Gastrocnemius medialis (tissue), 4 donors: ENCODE measurements at places on chromosomes 12 and 14. TPM values are rescaled to one million over a fixed set of nuclear protein-coding genes. Genes with fewer than 3 reads are reported as not detected.

SERPINA1 gene
- 0.56 TPM for total RNA-seq

- peak; percentile 85 for DNase-seq
These were observed 13.4 kb downstream of the ASB2 start for GRCh38 chr14:93962701-93963601.

- DNase-seq: no peak
These were observed 92.8 kb upstream of the TMCC3 start for GRCh38 chr12:94743174-94743573.

ADCY4 gene
- 16.6 TPM for total RNA-seq

- no peak for DNase-seq
These were observed 11.5 kb downstream of the ZFP36L1 start for GRCh38 chr14:68781161-68782021.

- DNase-seq: no peak
These were observed 32.0 kb upstream of the CDKN3 start for GRCh38 chr14:54364555-54365415.

ATP6V1D gene
- total RNA-seq: 73.8 TPM

DPPA3 gene
- total RNA-seq: not detected

DNA sequence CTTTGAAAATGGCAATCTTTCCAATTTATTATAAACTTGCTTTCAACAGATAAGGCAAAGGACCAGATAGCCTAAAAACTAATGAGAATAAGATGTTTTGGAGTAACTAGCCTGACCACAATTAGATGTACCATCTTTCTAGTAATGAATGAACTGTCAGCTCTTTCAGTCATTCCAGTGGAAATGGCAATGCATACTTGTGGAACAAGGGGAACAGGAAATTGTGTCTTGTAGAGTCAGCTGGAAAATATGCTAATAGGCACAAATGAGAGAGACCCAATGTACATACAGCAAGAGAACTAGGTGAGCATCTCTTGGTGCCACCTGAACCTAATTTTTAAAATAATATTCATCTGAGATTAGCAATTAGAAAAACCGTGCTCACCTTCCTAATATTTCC is 76.1 kb upstream of the GPHB5 start:
- DNase-seq: no peak

RAN gene
- total RNA-seq: 299 TPM

DNA sequence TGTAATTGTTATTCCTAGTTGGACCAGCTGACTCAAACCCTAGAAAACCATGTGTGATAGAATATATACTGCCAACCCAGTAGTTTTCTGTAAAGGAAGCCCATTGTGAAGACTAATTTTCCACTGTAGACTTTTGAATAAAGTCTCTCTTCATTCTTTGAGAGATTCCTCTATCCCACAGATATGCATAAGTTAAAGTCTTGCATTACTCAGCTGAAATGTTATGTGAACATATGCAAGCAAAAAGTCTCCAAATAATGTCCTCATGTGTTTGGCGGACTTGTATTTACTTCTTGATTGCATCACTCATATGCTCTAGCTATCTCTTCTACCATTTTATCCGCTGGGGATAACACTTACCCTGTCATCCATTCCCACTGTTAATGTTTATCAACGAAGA is 35.1 kb upstream of the OTOGL start:
- DNase-seq: no peak

MYH6 gene
- 1,496 TPM for total RNA-seq

DNA sequence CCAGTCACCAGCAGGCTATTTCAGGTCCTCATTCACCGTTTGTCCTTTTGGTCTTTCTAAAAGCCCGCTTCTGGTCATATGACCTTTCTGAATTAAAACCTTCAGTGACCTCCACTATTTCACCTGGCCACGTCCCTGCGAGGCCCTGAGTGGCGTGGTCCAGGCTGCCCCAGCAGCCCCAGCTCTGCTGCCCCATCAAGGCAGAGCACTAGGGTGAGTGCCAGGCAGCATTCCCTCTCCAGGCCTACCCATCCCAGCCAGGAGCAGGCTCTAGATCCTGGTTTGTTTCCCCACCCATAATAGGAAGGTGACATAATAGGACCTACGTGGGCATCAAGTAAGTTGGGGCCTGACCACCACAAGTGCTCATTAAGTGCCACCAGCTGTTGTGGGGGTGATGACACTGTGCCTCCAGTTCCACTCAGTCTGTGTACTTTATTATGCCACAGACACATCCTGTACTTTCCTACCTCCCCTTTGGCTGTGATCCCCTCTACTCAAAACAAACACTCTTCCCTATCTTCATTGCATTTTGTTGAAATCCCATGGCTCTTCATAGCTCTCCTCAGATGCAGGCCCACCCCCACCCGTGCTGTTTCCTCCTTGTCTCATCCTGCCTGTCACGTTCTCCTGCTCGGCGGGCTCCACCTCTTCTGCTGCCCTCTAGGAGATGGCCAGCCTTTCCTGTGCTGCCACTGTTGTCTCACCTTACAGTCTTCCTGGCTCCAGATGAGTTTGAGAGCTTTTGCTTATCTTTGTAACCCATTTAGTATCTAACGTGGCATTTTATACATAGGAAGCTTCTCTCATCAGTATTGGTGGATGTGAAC is 21.4 kb downstream of the CKB start:
- no peak for DNase-seq

GRCh38 chr12:25069224-25069623 is 120.3 kb upstream of the BCAT1 start:
- no peak for DNase-seq

ENDOU gene
- not detected for total RNA-seq

GRCh38 chr14:39428118-39428517 is 4.1 kb downstream of the FBXO33 start:
- no peak for DNase-seq

GRCh38 chr12:18752280-18752920 is 14.5 kb downstream of the CAPZA3 start:
- DNase-seq: no peak
